SW480 (cell line): ENCODE measurements at places on chromosomes 16 and 17.
A peak's percentile ranks its signal among the peaks of the same experiment; 100 is the strongest.

- DNase-seq: no peak
These were observed 5.6 kb upstream of the MTSS2 start for GRCh38 chr16:70691223-70692129.

DNA sequence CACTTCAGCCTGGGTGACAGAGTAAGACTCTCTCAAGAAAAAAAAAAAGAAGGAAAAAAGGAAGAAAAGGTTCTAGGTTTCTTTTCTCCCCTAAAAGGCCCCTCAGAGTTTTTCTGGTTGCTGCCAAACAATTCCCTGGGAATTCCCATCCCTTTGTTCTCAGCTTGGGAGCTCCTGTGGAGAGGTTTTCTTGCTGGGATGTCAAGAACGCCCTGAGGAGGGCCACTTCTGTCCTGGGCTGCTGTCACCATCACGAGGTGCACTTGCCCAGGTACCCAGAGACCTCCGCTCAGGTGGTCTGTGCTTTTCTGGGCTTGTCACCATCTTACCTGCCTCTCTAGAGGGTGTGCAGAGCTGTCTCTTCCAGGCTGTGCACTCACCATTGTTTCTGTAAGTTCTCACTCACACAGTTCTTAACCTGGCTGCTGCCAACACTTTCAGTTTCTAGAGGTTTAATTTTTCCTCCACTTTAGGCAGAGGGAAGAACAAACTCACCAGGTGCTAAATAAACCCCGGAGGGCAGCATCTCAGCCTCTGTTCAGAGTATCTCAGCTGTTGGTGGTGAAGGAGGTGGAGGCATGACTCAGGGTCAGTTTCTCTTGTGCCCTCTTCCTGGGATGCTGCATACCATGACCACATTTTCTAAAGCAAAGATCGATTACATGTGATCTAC, 2.4 kb upstream of the COX6A2 start:
- DNase-seq: no peak

- no peak for DNase-seq
These were observed 714 bp upstream of the CISD3 start for GRCh38 chr17:38729368-38729885.

- DNase-seq: no peak
These were observed 16.4 kb downstream of the ATP6V0D1 start for GRCh38 chr16:67464565-67464964.

DNA sequence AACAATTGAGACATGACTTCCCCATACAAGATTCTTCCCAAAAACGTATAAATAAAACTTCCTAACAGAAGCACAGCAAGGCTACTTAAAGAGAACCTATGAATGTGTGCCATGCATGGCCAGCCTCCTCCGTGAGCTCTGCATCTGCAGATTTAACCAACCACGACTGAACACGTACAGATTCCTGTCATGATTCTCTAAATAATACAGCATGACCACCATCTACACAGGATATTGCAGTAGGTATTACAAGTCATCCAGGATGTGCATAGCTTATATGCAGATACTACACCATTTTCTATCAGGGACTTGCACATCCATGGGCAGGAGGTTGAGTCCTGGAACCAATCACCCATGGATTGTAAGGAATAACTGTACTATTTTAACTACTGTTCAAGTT, 1.4 kb upstream of the QRICH2 start:
- no peak for DNase-seq

DNA sequence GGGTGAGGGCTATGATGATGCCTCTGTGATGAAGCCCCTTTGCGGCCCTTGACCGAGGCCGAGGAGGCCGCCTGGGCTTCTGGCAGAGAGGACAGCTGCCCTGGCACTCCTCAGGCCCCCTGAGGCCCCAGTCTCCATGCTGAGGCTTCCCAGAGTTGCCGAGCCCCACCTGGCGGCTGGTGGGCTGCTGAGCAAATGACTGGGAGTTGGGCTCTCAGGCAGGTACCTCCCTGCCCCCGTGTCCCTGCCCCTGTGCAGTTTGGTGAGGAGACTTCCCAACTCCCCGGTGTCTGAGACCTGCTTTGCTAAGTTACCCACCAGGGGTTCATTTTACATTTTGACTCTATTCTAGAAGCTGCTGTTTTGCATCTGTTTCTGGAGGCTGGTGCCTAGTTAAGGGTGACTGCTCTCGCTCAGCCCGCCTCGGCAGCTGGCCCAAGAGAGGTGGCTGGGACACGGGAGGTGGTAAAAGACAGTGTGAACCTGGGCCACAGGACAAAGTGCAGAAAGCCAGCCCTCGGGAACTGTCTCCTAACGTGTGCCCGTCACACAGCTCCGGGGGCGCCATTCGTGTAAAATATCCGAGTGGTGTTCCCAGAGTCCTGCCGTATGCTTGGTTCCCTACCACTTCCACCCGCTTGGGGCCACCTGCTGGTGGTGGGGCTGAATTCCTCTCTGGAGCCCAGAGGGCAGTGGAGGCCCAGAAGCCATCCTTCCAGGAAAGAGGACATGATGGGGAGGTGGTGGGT, 134.5 kb downstream of the RAB11FIP4 start:
- DNase-seq: no peak

- DNase-seq: peak; percentile 44
These were observed 77.7 kb upstream of the GNG13 start for GRCh38 chr16:878072-878784.

DNA sequence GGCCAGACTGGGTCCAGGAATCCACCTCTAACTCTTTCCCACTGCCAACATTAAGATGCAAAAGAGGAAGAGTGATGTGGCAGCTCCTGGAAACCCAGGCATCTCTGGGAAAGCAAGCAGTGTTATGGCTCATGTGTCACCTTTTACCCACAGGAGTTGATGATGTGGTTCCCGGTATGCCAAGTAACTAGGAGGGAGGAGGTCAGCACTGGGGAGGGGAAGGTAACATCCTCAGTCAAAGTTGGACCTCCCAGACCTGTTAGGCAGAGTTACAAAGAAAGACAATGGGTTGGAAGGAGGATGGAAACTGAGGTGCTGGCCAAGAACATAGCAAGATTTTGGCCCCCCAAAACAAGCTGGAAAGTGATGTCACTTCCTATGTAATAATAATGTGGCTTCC, 11.4 kb downstream of the KRABD2 start:
- no peak for DNase-seq

DNA sequence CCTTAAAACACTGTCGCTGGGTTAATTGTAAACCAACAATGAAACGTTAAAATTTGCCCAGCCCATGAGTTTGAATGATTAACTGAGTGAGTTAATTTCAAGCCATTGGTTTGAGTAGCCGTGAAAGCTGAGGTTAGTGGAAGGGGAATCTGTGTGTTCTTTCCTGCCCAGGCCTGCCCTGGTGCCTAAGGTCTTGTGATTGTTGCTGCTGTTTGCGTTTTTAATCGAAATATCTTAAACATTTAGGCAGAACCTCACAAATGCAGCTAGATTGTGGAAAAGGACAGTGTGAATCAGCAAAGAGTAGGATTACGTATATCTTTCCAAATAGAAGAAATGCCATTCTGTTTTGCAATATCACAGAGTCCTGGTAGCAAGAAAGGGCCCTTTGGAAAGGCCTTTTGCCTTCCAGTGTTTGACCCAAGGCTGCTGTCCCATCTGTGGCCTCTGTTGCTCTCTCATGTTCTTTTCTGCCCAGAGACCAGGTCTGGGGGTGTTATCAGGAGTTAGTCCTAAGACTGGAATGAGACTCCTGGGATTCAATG, 113.8 kb downstream of the MSI2 start:
- DNase-seq: no peak

- no peak for DNase-seq
These were observed 2.9 kb downstream of the RPH3AL start for GRCh38 chr17:349666-350065.

DNA sequence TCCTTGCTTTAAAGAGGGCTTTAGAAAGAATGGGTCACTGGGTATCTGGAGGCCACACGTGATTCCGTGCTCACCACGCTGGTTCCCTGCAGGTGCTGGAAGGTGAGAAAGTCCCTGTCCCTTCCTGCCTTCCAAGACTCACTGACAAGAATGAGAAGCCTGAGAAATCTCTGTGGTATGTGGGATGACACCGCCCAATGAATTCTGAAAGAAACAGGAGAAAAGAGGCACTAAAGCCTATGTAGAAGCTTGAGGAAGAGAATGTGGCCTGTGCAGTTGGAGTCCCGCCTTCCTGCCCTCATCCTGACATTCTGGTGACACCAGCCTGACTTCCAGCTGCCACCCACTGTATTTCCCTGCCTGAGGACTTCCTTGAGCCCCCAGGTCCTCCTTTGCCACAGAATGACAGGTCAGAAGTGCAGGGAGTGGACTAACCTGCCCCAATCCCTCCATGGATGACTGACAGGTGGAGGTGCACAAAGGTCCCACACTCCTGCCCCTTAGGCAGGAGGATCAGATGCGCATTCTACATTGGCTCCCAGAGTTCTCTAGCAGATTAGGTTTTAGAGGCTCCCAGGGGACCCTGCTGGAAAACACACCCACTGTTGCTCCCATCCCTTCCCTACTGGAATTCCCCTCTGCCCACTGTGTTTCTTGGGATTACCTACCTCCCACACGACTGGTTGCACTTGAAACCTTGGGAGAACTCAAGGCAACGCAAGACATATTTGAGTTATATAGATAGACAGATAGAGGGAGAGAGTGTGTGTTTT, 38.6 kb upstream of the TENT4B start:
- DNase-seq: peak; percentile 6

DNA sequence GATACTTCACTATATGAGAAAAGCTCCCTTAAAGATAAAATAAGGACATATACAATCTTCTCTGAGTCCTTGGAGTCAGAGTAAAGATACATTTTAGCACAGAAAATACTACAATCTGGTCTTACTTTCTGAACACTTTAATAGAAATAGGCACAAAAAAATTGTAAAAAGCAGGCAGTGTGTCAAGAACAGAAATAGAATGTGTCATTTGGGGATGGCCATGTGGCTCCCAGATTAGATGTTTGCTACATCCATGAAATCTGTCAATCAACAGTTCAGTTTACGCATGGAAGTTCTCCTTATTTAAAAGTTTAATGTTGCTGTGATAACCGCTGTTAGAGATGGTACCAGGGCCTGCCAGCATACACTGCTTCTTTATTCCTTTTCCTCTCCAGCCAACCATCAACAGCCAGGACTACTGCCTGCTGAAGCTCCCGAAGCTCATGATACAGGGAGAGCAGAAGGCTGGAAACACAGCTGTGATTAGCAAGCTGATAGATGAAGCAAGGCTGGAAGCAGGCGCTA, 278.5 kb downstream of the CEP112 start:
- no peak for DNase-seq

DNA sequence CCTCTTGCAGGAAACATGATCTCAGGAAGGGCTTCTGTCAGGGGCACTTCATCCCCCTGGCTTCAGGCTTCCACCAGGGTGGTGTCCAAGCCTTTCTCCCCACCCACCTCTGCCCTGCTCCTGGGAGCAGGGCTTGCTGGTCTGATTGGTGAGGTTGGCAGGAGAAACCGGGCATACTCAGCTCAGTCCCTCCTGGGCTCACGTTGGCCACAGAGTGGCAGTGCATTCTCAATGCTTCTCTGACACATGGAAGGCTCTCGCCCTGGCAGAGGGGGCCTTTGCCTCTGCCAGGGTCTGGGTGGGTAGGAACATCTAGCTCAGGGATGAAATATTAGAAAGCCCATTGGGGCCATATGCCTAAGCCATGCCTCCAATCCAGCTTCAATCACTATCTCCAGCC, 142.8 kb downstream of the AXIN2 start:
- no peak for DNase-seq

DNA sequence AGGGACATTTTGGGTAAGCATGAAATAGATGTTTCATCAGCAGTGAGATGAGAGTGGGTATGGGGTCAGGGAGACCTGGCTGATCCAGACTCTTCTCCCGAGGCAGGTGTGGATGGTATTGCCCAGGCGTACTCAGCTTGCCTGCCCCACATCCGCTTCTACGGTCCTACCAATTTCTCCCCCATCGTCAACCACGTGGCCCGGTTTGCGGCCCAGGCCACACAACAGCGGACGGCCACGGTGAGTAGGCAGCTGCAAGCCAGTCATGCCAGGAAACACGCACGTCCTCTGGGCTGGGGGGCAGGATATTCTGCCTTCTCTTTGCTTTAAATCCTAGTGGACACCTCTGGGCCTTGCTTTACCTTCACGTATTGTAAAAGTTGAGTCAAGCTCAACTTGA, 44.7 kb downstream of the CPNE2 start:
- no peak for DNase-seq

DNA sequence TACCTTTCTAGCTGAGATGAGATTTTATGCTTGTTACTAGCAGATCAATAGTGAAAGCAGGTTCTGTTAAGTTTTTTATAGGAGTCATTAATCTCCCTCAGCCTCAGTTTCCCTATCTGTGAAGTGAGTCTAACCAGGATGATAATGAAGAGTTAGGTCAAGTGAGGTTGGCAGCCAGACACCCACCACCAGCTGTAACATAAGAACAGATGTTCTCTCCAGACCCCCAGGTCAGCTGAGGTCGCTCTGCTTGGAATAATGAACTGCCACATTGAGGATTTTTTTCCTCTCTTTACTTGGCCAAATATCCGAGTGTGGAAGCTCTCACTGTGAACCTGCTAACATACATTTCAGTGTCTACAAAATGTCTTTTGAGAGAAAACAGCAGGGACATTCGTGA, 389.6 kb downstream of the WWOX start:
- DNase-seq: no peak

DNA sequence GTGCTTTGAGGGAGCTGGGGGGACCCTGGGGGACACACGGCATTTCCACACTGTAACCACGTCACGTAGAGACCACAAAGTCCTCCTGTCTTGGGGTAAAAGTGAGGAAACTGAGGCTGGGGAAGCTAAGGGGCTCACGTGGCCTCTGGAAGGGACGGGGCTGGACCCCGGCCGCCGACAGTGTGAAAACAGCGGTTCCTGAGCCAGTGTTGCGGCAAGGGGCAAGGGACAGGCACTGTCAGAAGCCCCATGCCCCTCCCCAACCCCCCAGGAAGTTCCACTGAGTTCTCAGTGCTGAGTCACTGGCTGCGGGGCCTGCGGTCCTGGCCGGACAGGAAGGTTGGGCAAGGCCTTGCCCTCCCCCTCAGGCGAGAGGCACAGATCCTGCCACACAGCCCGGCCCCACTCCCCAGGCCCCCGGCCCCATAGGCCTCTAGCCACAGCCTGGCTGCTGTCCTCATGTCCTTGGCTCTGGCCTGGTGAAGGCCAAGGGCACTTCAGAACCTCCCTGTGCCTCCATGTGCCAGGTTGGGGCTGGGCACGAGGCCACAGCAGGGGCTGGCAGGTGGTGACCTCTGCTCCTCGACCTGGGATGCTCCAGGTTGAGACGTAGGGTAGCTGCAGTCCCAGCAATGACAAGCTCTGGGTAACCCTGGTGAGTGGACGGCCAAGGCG, 5.0 kb upstream of the CCDC57 start:
- peak; percentile 85 for DNase-seq

GRCh38 chr17:80253631-80254395, 6.8 kb upstream of the RNF213 start:
- DNase-seq: no peak

DNA sequence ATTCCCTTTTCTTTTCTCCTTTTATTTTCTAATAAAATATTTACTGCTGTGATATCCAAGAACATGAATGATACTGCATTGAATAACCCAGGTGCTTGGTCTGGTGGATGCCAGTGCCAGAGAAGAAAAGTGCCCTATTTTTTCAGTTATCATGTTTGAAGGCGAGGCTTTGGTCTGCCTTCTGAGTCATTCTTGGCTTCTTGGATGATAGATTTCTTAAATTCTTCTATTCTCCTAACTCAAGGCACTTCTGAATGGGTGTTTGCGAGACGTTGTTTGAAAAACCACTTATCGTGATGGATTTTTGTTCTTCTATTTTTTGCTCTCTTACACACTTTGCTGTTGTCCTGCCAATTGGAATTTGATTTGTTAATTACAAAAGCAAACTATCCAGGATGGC, 66.7 kb downstream of the FTO start:
- DNase-seq: no peak
